GM13977 (cell line): ENCODE measurements at places on chromosomes 7 and 10.

DNA sequence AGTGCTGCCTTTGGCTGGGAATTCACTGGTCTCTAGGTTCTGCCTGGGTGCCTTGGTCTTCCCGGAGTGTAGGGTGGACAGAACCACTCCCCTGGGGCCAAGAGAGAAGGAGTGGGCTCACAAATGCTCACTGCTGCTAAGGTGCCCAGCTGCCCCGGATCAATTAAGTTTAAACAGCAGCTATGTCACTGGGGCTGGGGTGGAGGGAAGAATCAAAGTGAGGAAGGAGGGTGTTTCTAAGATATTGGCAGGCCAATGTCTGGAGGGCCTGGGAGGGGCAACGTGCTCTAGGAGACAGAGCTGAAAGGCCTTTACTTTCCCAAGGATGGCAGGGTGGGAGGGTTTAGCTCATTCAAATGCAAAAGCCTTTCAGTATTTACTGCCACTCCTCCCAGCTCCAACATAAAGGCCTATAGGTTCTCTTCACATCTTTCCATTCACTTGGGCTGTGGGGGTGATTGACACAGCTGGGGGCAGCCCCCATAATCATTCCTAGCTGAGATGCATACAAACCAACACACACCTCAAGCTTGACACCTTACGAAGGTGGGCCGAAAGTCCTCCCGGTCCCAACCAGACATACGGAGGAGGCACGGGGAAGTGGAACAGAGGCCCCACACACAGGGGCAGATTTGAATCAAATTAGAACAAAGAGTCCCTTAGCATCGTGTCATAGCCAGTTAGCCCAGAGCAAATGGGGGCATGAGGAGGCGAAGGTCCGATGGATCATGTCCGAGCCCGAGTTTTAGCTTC, 108.0 kb upstream of the EFCAB10 start:
- no peak for DNase-seq

- DNase-seq: no peak
These were observed 41.8 kb downstream of the FAM20C start for GRCh38 chr7:234051-234707.

GRCh38 chr10:55867848-55868247, 493.2 kb downstream of the ZWINT start:
- no peak for DNase-seq

DNA sequence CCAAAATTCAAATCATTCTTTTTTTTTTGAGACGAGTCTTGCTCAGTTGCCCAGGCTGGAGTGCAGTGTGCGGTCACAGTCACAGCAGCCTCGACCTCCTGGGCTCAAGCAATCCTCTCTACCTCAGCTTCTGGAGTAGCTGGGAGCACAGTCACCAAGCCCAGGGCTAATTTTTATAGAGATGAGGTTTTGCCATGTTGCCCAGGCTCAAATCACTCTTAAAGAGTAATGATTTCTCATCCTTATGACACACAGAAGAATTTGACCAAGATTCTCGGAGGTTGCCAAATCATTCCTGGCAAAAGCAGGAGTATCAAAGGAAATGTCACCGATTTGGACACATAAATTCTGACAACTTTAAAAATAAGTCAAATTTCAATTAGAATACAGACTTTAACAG, 39.1 kb downstream of the SIRT1 start:
- no peak for DNase-seq

DNA sequence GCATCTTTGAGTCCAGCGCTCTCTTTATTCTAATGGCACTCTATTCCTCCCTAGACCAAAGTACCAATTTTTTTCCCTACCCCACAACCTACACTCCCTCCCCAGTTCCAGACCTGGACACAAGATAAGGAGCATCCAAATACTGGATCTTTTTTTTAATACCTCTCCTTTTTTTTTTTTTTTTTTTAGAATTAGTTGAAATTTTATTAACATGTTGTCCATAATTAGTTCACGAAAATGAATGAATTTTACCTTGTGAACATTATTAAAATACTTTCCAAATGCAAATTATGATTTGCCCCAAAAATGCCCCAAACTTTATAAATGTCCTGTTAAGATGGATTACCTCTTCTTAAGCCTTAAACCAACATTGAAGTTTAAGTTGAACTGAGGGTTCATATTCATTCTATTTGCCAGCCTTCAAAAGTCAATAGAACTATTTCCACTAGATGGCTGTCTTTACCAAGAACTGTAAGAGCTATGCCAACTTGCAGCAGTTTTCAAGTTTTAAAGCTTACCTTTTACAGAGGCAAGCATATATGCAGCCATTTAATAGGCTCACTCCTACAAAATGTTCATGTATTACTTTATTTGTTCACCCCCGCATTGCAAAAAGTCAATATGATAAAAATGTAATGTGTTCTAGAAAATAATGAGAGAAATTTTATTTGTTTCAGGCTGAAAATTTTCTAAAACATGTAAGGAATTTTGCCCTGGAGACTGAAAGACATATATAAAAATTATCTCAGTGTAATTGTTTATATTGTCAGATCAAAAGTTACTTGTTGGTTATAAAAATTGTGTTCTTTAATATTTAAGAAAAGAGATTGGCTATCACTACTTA, 39.7 kb upstream of the TNKS2 start:
- peak; percentile 47 for DNase-seq

GRCh38 chr10:6987536-6987945, 407.5 kb upstream of the PRKCQ start:
- DNase-seq: no peak

GRCh38 chr7:28263622-28264271, 83.2 kb upstream of the JAZF1 start:
- no peak for DNase-seq

DNA sequence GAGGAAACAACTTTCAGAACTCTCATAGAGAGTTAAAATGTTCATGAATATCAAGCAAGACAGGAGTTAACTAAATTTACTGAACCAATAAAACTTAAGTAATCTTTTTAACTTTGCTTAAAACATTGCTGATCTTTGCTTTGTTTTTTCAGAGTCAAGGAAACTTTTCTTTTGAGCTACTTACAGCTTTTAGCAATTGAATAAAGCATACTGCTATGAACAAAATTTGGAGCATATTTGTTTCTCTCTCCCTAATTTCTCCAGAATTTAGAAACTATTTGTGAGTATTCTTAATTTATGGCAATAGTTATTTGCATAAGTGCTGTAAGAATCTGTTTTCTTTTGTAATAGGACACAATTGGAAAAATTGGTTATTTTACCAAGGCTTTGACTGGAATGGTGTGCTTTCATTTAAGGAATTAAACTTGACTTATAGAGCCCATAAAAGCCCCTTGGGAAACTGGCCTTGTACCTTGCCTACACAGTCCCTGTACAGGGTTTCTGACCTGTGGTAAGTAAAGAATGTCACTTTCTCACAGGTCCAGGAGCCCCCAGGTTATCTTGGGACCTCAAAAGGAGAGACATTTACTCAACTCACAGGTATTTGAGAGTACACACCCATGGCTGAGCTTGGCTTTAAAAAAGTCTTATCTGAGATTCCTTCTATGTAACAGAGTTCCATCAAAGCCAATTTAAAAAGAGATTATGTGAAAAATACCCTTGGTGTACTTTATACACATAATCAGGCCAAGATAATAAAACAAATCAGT, 23.3 kb upstream of the KIAA1549 start:
- no peak for DNase-seq

GRCh38 chr7:54109501-54109900, 432.7 kb upstream of the VSTM2A start:
- no peak for DNase-seq

DNA sequence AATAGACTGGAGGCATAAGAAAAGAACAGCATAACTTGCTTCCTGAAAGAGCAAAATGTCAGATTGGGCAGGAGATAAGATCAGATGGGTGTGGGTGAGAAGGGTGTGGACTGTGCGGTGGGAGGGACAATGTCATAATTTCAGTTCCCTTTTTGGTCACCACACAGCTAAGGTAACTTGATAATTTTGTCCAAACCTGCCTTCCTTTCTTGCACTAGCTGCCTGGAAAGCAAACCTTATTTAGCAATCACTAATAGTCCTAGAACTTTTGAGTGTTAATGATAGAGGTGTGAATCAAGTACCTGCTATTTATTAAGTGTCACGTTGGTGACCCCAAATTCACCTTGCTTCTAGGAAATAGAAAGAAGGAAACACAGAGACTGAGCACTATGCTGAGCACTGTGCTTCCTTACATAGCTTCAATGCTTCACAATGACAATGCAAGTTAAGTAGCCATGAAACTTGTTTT, 72.4 kb upstream of the SP4 start:
- peak; percentile 51 for DNase-seq

- DNase-seq: no peak
These were observed 74.1 kb downstream of the GTF2IRD1 start for GRCh38 chr7:74527842-74528241.

GRCh38 chr10:137031-137430, 1.8 kb downstream of the ZMYND11 start:
- peak; percentile 50 for DNase-seq

- DNase-seq: no peak
These were observed 86.4 kb upstream of the KIF5B start for GRCh38 chr10:32142646-32143045.

GRCh38 chr10:118742782-118743181, 12.0 kb downstream of the CACUL1 start:
- no peak for DNase-seq

DNA sequence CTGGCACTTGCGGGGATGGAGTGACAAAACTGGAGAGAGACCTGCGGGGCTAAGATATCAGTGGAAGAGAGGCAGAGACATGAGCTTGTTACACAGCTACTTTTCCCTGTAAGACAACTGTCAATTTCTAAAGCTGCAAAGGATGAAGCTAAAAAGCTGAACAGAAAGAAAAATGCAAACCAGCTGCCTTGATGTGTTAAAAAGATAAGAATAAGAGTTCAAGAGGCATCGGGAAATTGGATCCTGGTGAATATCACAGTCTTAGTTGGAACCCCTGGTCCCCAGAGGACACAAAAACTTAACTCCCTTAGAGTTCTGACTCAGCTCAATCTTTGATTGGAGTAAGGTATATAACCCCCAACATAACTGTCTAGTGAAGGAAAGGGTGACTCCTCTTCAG, 38.8 kb downstream of the VPS41 start:
- DNase-seq: no peak

GRCh38 chr7:116953372-116953905, at the start of gene ST7:
Gene ST7, plus strand, starts transcription at chr7:116953501. Its CDS starts 40 bp downstream, at chr7:116953541.
- peak; percentile 76 for DNase-seq

- DNase-seq: no peak
These were observed 64.5 kb downstream of the MCMBP start for GRCh38 chr10:119807960-119808697.

- DNase-seq: no peak
These were observed 156.6 kb upstream of the SEMA3D start for GRCh38 chr7:85343484-85343883.
